ENCODE measurements at places on chromosomes 3 and 15. TPM values are rescaled to one million over a fixed set of nuclear protein-coding genes. Genes with fewer than 3 reads are reported as not detected.

The THAP10 gene
- total RNA-seq = 0.41 TPM

- peak; percentile 14 for DNase-seq
These were observed 64.6 kb downstream of the MYO5A start for GRCh38 chr15:52464040-52464439.

The DISP2 gene
- total RNA-seq = 0.23 TPM

The NPAP1 gene
- total RNA-seq = not detected

DNA sequence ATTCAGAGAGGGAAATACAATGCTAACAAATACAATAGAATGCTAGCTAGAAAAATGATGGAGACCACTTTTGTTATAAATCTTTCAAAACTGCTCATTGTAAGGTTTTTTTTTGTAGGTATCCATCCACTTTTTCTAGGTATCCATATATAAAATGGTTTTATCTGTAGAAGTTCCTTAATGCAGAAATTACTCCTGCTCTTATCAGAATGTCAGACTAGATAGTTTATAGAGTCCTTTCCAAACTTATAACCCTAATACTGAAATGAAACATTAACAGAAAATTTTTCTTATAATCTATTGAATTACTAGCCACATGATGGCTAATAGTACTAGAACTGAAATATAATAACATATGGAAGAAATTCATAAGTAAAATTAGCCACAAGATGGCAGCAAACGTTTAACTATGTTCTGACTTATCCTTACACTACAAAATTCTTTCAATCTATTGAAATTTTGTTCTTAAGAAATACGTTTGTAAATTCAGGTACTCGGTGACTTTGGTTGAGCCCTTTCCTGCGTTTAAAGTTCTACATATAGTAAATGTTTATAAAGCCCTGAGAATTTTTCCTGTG, 58.5 kb downstream of the ECT2 start:
- DNase-seq = peak; percentile 17

- no peak for DNase-seq
These were observed 524.7 kb upstream of the ZNF717 start for GRCh38 chr3:76310089-76310488.

DNA sequence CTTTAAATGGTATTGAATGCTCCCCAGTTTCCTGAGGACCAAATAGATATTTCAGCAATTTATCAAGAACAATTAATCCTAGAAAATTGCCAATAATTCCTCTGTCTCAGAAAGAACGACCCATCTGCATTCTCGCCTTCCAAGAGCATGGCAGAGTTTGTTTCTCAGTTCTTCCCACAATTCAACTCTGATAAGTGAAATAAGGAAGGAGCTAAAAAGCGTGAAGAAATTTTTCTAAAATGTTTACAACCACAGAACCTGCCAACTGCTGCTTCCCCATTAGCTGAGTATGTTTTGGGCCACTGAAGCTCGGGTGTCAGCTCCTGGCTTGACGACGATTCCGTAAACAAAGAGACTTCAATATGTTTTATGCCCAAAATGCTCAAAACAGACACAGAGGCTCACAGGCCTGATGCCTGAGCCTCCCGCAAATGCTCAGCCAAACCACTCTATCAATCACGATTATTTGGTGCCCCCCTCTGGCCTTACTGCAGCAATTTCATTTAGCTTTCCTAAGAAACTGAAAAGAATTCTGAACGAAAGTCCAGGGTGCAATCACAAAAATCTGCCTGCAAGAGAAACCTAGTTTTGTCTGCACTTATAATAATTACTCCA, 259.2 kb upstream of the CCDC54 start:
- no peak for DNase-seq

The LRRIQ4 gene
- total RNA-seq = not detected

All from CD4-positive, alpha-beta memory T cell (primary cell).